Urothelium cell line (cell line): ENCODE measurements at places on chromosomes 2 and 18.

DNA sequence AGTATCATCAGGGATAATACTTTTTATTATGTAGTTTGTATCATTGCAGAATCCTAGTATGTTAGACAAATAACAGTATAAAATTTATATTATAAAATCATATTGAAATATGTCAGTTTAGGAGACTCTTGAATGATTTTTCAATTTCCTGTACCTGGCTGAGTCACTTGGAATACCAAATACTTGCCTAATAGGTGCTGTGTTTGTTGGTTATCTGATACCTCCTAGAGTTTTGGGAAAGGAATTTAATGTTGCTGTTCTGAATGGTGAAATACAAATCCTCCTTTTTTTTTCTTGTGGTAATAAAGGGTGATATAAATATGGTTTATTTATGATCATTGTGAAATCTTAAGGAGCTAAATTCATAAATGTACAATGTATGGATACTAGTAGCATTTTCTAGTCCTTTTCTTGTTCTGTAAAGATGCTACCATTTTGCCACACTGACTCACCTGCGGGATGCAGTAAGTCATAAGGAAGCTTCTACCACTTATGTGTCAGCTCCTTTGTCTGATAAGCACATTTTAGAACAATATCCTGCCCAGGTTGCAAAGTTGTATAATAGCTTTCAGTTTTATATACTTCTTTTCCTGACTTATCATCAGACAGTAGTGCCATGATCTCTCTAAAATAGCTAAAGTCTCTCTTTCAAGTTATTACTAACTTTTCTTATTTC, 465.5 kb downstream of the XIRP2 start:
- no peak for DNase-seq

GRCh38 chr18:6120820-6121279, 225.5 kb upstream of the TMEM200C start:
- no peak for DNase-seq

GRCh38 chr2:165901620-165902298, 51.8 kb downstream of the TTC21B start:
- DNase-seq, result no peak

GRCh38 chr2:152493417-152493816, 158.4 kb downstream of the FMNL2 start:
- no peak for DNase-seq

GRCh38 chr18:10685484-10685883, 159.7 kb downstream of the NAPG start:
- no peak for DNase-seq

DNA sequence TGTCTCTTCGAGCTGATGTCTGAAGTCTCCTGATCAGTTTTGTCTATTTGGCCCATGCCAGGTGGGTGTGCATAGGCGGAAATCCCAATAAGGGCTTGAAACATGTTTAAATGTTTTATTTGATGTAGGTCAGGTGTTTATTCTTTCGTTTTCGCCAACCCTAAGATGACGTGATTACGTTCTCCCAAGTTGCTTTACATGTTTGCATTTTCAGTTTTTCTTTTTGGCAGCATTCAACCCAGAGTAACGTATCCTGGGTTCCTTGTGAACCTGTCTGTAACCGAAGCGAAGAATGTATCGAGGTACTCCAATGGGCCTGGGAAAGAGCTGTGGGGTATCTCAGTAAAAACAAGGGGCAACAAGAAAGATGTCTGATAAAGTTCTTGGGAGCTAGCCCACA, 3.1 kb downstream of the ALPK2 start:
- DNase-seq, result no peak

GRCh38 chr2:238424313-238424700, 2.4 kb upstream of the ASB1 start:
- DNase-seq, result no peak

GRCh38 chr2:217880891-217881290, 121.9 kb downstream of the TNS1 start:
- no peak for DNase-seq

- no peak for DNase-seq
Observed at GRCh38 chr18:13427354-13427753, 208.8 kb downstream of the LDLRAD4 start.

GRCh38 chr2:119352357-119352756, 14.3 kb downstream of the C2orf76 start:
- DNase-seq, result no peak

DNA sequence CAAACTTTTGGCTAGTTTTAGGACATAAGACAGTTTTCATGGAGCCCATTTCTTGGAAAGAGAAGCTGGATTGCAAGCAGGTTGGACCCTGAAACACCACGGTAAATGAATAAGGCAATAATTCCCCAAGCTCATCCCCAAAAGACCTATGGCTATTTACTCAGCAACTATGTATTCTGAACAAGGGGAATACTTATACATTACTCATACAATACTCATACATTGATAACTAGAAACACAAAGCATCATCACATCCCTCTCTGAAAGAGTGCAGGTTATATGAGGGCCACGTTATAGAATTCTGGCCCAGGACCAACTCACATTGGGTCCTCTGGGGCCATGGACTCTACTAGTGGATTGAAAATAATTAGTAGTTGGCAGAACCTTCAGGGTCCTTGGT, 154.8 kb downstream of the TMX3 start:
- no peak for DNase-seq

DNA sequence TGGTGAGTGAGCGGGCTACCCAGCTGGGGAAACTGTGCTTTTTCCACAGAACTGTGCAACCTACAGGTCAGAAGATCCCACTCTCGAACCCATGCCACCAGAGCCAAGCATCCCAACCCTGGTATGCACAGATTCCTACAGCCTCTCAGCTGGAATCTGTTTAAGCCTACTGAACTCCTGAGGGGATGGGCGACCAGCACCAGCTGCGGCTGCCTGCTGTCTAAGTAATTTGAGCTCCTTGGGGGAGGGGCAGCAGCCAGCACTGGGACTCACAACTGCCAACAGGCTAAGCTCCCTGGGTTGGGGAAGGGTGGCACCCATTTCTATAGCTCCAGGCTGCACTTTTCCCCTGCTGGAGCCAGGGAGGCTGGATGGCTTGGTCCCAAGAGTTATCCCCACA, 11.8 kb downstream of the CYP27C1 start:
- no peak for DNase-seq

DNA sequence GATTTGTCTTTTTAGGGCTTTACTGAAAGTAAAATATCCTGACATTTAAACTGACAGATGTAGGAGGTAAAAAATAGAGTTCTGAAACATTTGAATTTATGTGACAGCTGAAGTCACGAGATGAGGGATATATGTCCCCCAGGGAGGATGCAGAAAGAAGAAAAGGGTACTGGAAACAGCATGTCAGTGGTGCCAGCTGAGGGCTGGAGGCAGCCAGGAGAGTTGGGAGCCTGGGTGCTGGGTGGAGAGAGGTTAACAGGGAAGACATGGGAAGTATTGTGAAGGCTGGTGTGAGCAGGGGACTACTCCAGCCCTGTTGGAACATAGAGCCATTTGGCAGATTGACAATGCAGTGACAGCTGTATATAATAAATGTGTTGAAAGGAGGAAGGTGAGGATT, 11.8 kb upstream of the MOCOS start:
- DNase-seq, result no peak

- no peak for DNase-seq
Observed at GRCh38 chr2:7116511-7116910, 199.3 kb downstream of the RNF144A start.

DNA sequence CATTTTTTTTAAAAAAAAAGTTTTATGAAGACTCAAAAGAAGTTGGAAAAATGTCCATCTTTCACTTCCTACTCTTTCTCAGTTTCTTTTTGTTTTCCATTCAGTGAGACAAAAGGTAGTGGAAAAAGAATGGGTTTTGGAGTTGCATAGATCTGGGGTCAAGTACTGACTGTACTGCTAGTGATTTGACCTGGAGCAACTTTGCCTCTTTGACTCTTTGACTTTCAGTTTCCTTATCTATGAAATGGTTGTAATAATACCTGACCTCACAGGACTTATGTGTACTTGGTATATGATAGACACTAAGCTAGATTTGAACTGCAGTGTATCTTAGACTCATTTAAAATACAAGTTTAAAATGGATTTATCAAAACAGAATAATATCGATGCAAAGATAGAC, 3.5 kb upstream of the KCNE4 start:
- no peak for DNase-seq

DNA sequence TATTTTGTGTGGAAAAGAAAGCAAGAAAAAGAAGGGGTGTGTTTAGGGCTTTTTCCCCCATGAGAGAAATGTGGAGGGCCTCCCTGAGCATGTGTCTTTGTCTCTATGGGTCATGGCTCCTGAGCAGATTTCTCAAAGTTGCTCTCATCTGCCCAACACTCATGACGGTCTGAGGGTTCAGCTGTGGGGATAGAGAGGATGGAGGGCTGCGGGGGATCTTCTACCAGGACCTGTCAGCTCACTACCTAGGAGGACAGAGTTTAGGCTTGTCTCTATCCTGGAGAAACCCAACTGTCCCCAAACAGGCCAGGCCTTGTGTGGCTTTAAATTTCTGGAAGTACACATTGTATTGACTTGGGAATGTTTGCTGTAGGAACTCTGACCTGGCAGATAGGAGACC, 342.2 kb downstream of the MYCN start:
- DNase-seq, result no peak

DNA sequence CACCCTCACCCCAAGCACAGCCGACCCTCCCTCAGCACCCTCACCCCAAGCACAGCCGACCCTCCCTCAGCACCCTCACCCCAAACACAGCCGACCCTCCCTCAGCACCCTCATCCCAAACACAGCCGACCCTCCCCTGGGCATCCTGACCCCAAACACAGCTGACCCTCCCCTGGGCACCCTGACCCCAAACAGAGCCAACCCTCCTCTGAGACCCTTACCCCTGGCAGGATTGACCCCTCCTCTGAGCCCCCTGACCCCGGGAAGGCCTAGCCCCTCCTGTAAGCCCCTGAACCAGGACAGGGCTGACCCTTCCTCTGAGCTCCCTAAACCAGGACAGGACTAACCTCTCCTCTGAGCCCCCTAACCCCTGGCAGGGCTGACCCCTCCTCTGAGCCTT, 84.4 kb upstream of the RAB6C start:
- no peak for DNase-seq

DNA sequence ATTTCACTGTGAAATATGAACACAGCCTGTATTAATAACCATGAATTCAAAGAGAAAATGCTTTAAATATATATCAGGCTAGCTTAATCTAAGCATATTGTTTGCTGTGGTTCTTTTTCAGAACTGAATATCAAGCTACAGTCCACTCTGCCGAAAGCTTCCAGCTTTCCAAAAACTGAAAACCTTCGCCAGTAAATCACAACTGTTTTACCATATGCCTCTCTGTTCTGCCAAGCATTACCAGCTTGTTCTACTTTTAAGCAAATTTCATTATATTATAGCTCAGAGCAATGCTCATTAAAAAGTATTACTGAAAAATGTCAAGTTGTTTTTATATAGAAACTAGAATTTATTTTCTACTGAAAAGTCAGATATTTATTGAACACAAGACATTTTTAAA, 277.4 kb downstream of the NRXN1 start:
- no peak for DNase-seq

- DNase-seq, result no peak
Observed at GRCh38 chr18:70149616-70150301, 55.7 kb downstream of the RTTN start.

- peak; percentile 95 for DNase-seq
Observed at GRCh38 chr2:17753803-17754663, at the start of the genes GEN1 and SMC6. GEN1 (plus strand) TSS chr2:17754138; CDS start chr2:17759944, 5,806 bp downstream. SMC6 (minus strand) TSS chr2:17753810; CDS start chr2:17745946, 7,864 bp downstream.

DNA sequence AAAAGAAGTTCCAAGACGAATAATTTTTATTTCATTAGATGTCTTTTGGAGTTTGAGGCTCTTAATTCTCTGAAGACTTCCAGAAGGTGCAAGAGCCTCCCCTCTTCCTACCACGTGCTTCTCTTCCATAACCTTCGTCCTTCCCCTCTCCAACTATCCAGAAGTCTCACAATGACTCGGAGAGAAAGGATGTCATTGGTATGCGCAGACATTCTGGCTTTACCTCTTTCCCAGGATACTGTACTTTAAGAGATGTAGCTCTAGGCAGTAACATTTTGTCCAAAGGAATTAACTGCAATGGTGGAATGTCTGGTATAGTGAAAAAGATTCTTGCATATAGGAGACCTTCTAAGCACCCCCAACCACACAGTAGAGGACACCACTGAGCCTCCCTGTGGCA, 249.0 kb upstream of the OSR1 start:
- no peak for DNase-seq

- no peak for DNase-seq
Observed at GRCh38 chr2:185785156-185785555, 46.6 kb downstream of the FSIP2 start.

GRCh38 chr2:12162269-12163247, 416.1 kb downstream of the LPIN1 start:
- DNase-seq, result no peak

GRCh38 chr2:231565887-231566594, 26.6 kb upstream of the TEX44 start:
- DNase-seq, result no peak

DNA sequence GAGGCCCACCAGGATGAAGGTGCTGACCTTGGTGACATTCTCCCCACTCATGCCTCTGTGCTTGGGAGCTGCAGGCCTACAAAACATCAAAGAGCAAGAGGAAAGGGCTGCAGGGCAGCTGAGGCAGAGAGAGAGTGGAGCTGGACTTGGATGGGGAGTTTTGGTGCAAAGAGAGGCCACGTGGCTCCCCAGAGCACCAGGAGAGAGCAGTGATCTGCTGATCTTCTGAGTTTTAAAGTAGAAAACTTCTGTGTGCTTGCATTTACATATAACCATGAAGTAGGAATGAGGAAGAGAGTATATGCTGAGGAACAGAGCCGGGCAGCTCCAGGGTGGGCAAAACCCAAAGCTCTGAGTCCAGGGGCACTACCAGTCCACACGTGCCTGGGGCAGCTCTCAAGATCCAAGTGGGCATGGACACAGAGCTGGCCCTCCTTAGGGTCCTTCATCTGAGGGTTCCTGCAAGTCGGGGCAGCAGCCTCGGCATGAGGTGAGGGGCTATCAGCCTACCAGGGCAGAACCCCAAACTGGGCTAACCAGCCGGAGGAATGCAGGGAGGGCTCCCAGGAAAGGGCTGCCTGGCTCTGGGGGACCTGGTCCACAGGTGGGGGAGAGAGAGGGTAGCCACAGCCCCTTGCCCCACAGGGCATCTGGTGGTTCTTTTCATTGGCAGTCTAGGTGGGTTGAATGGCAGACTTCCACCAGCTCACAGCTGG, at the start of gene OR6B2:
Gene OR6B2, minus strand, starts transcription at position 51 of the 716 bp plus-strand sequence. Its CDS starts 0 bp downstream, at position 51.
- DNase-seq, result no peak

DNA sequence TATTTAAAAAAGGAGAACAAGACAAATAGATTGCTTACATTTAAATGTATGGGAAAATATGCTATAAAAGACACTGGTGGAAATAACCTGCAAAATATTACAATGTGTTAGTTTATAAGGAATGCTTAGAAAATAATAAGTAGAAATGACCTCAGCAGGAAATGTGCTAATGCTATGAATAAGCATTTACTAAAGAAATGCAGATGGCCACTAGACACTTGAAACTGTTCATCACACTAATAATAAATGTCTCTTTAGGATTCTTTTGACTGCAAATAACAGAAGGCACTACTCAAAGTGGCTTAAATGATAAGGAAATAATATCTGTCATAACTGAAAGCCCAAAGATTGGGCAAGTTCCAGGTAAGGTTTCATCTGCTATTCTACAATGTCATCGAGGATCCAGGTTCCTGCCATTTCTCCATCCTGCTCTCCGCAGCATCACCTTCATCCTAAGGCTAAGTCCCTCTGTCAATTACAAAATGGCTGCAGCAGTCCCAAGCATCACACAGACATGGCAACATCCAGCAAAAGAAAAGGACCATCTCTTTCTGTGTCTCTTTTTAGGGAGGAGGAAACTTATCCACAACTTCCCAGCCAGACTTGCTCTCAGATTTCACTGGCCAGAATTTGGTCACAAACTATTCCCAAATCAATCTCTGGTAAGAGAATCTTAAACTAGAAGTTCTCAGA, 21.9 kb downstream of the METTL8 start:
- DNase-seq, result no peak
